ENCODE measurements at places on chromosomes 4 and X. TPM values are rescaled to one million over a fixed set of nuclear protein-coding genes. Genes with fewer than 3 reads are reported as not detected.

DNA sequence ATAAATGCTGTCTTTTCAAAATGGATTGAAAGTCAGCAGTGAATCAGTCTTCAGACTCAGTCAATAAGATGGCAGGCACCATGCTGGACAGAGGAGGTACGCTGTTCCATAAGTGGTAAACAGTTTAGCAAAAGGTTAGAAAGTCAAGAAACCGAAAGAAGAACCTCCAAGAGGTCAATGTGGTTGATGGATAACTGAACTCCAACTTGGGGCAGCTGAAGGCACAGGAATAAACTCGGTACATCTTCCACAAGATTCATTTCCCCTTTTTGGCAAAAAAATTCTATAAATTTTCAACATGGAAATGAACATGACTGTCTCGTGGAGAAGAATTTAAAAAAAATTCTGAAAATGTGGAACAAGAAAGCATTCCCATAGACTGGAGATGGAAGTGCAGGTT lies 18.4 kb upstream of the SEL1L3 start:
- H3K4me1 ChIP-seq: no peaks in the 10 kb centered on the region
- H3K36me3 ChIP-seq: no peaks in the 10 kb centered on the region
- no peaks in the 10 kb centered on the region for H3K27me3 ChIP-seq
- DNase-seq: no peak
- no peak overlapping the region for H3K27ac ChIP-seq
- H3K4me3 ChIP-seq: no peak overlapping the region

The XAGE3 gene
- not detected for total RNA-seq

The SPANXN4 gene
- not detected for total RNA-seq

The USP17L29 gene
- total RNA-seq: not detected

DNA sequence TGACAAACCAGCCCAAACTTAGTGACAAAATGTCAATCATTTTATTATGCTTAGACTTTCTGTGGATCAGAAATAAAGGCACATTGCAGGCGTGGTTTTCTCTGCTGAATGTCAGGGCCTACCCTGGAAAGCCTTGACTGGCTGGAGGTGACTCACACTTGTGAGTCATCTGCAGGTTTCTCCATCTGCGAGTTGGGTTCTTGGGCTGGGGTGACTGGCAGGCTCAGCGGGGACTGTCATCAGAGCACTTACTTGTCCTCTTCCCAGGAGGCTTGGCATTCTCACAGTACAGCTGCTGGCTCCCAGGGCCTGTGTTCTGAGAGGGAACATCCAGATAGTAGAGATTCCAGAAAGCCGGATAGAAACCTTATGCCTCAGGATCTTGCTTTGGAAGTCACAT lies 153.8 kb upstream of the AGA start:
- peaks cover 27% of the 10 kb centered on the region for H3K4me1 ChIP-seq
- H3K27me3 ChIP-seq: no peaks in the 10 kb centered on the region
- peak; percentile 15 for DNase-seq
- no peak overlapping the region for H3K27ac ChIP-seq
- H3K4me3 ChIP-seq: no peak overlapping the region

The SYTL5 gene
- 0.39 TPM for total RNA-seq

- H3K4me3 ChIP-seq: peak overlapping the region; percentile 67
- peaks cover 45% of the 10 kb centered on the region for H3K27me3 ChIP-seq
- H3K36me3 ChIP-seq: no peaks in the 10 kb centered on the region
- DNase-seq: no peak
- H3K27ac ChIP-seq: no peak overlapping the region
These were observed 36.9 kb downstream of the PGRMC1 start for GRCh38 chrX:119272882-119273419.

DNA sequence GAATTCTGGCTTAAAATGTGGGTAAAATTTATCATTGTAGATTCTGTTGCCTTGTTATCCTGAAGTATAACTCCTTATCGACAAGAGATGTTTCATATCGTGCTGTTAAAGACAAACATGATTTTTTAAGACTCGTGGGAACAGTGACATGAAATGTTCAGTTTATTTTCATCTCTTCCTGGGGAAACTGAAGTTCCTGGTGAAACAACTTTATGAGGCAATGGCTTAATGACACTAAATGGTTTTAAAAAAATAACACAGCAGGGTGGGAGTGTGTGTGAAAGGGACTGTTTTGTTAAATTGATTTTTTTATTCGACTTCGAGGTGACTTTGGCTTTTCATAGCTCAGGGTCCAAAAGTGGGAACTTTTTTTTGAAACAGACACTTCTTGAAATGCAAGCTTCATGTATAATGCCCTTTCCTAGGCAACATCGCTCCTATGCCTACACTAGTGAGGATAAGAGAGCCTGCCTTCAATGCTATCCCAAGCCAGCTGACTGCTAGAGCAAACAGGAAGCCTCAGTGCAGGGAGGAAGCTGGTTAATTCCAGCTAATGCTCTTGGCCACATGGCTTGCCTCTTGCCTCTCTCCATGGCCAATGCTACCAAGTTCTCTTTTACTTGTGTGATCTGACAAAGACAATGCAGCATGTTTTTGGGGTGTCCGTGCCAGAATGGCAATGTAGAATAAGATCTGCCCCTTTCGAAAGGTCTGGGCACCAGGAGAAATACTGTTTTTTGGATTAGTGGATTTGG lies 80.9 kb upstream of the PLAC1 start:
- DNase-seq: no peak
- no peak overlapping the region for H3K4me3 ChIP-seq
- H3K27ac ChIP-seq: no peak overlapping the region
- H3K4me1 ChIP-seq: peaks cover 37% of the 10 kb centered on the region
- H3K36me3 ChIP-seq: no peaks in the 10 kb centered on the region
- H3K27me3 ChIP-seq: no peaks in the 10 kb centered on the region

DNA sequence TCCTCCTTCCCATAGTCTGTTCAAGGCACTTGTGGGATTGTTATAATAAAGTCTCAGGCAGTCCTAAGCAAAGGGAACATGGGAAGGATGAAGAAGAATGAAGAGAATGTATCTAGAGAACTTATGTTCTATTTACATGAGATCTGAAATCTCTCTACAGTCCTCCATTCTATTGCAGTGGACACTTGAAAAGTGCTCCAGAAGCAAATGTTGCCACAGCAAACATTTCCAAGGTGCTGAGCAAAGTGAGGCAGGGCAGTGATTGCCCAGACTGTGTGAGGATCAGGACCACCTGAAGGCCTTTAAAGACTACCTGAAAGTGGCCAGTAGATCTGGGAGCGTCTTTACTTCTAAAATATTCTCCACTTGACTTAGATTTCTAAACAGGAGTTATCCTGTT lies 203.5 kb downstream of the RBM46 start:
- H3K27ac ChIP-seq: no peak overlapping the region
- H3K27me3 ChIP-seq: no peaks in the 10 kb centered on the region
- no peaks in the 10 kb centered on the region for H3K36me3 ChIP-seq
- H3K4me1 ChIP-seq: peaks cover 4% of the 10 kb centered on the region

GRCh38 chrX:13759152-13759718 lies 24.7 kb downstream of the OFD1 start:
- no peak for DNase-seq
- H3K4me3 ChIP-seq: no peak overlapping the region
- H3K27ac ChIP-seq: no peak overlapping the region
- H3K4me1 ChIP-seq: peaks cover 52% of the 10 kb centered on the region
- peaks cover 26% of the 10 kb centered on the region for H3K36me3 ChIP-seq

Data from WTC11 (cell line).